ENCODE measurements at places on chromosomes 1 and 21. TPM values are rescaled to one million over a fixed set of nuclear protein-coding genes. Genes with fewer than 3 reads are reported as not detected.

DNA sequence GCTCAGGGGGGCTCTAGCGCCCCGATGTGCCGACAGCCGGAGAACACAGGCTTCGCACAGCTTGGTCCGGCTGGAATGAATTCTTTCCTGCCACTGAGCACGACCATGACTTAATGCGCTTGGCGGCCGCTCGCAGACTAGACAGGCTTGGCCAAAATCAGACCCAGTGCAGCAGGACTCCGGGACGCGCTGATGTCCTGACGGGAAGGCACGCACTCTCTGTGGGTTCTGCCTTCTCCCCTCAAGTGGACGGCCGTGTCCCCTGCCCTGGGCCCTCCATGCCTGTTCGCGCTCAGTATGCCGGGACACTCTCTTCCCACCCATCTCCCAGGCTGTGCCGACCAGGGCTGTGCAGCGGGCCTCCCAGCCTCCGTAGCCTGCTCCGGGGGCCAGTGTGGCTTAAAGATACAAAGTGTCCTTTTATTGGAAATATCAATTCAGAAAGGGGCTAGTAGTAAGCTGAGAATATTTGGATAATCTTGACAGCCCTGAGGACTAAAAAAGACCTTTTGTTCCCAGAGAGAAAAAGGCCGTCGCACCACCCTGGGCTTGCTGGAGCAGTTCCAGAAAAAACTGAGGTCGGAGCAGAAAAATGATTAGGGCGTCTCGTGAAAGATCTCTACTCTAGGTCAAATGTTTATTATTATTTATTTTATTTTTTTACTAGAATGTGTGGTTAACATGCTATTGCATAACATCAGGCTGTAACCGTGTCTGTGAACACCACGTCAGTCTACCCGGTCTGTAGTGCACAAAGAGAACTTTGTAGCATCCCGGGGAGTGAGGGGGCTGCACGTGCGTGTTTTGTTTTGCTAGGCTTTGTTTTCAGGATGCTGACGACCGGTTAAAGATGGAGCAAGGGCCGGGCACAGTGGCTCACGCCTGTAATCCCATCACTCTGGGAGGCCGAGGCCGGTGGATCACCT is 88.1 kb upstream of the ARHGEF16 start:
- peak; percentile 73 for DNase-seq

GRCh38 chr1:79398501-79398900 is 392.0 kb upstream of the ADGRL4 start:
- DNase-seq = no peak

DNA sequence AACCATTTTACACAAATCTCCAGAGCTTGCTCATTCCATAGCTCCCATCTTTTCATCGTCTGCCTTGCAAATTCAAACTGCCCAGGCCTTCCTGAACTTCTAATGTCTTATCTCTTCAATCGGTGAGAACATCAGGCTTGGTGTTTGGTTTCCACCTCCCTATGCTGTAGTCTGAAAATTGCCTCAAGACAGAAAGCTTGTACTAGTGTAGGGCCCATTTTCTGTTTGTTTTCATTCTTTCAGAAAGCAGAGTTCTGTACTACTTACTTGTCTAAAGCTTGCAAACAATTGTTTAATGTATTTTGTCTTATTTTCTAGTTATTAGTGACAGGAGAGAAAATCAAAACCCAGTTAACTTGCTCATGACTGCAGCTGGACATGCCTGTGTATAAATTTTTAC is 16.8 kb downstream of the HOOK1 start:
- no peak for DNase-seq

- DNase-seq = no peak
Observed at GRCh38 chr1:180745098-180745497, 113.3 kb downstream of the XPR1 start.

GRCh38 chr1:62285984-62286785 is 33.0 kb downstream of the KANK4 start:
- DNase-seq = no peak

DNA sequence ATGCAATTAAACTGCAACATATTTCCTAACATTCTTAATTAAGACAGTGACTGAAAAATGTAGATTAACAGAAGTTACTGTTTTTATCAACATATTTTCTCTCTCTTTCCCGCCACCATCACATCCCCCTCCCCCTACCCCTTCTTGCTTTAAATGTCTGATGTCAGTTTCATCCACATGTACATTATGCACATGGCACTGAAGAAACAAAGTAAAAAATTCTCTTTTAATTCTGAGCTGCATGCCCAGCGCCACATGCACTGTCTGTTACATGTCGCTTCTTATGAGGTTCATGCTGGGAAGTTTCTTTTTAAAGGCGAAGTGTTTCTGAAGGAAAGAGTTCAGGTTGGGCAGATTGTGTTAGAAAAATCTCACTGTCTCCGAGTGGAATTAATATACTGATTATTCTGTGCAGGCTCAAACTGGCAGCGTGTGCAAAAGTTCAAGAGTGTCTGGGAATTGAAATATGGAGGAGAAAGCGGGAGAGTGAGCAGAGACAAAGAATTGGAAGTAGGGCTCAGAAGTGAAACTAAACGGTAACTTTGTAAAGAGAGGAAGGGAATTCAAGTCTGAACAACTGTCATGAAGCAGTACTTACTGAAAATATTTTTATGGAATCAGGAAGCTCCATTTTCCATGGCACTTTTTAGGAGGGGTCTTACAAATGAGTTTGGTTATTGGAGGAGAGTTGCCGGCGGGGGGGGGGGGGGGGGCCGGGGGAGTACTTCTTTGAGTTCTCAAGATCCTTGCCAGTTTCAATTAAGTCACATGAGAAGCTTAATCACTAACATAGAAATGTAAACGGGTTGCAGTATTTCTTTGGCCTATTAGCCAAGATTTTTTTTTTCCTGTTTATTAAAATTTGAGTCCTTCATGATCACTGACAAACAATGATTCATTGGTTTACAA is 217.6 kb downstream of the SDCCAG8 start:
- no peak for DNase-seq

GRCh38 chr1:57302812-57303596 is 120.9 kb downstream of the DAB1 start:
- DNase-seq = no peak

- no peak for DNase-seq
Observed at GRCh38 chr1:203028784-203029553, 2.7 kb downstream of the PPFIA4 start.

GRCh38 chr21:31164713-31165694 is 126.7 kb upstream of the KRTAP19-8 start:
- DNase-seq = no peak

GRCh38 chr1:45335855-45336324 is 4.1 kb upstream of the TOE1 start:
- no peak for DNase-seq

- peak; percentile 83 for DNase-seq
Observed at GRCh38 chr1:41726899-41727748, 191.6 kb downstream of the HIVEP3 start.

- DNase-seq = no peak
Observed at GRCh38 chr1:178021950-178022349, 52.1 kb upstream of the SEC16B start.

GRCh38 chr1:85344256-85344694 is 67.8 kb upstream of the BCL10 start:
- DNase-seq = no peak

GRCh38 chr21:18902660-18903059 is 499.1 kb upstream of the TMPRSS15 start:
- no peak for DNase-seq

Gene MEGF6
- 7.6 TPM for total RNA-seq

Gene GBP7
- total RNA-seq = not detected

Gene TMPRSS15
- total RNA-seq = not detected

Gene SPRR2E
- total RNA-seq = not detected

Gene OR2M3
- not detected for total RNA-seq

Gene HSD3B1
- not detected for total RNA-seq

Measured in heart left ventricle (tissue), 16 donors.